Fibroblast of lung (primary cell): ENCODE measurements at places on chromosomes 12 and 14. TPM values are rescaled to one million over a fixed set of nuclear protein-coding genes. Genes with fewer than 3 reads are reported as not detected.

DNA sequence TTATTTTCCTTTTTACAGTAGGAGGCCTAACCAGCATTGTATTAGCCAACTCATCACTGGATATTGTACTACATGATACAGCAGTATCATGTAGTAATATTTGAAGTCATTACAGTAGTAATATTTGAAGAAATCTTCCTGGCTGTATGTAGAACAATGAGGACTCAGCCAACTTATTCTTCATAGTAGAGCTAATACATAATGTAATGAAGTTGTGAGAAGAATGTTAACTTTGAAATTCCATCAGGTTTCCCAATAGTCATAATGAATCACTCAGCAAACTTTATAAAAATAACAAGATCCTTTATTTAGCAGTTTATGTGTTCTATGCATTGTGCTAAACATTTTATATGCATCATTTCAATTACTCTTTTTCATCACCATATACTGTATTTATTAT lies 61.8 kb downstream of the LRRK2 start:
- no peak for DNase-seq

DNA sequence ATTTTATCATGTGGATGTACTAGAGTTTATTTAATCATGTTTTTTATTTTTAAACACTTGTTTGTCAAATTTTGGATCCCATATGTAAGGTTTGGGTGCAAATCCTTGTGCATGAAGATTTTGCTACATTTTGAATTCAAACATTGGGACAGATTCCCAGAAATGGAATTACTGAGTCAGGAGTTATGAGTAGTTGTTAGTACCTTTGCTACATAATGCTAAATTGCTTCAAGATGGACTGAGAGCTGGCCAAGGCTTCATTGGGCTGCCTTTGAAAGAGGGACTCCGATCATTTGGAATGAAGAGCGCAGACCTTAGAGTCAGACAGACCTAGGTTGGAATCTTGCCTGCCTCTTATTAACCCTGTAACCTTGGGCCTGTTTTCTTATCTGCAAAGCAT lies 154.9 kb upstream of the PWP1 start:
- DNase-seq = peak; percentile 6

GRCh38 chr14:57058319-57058718 lies 210.4 kb downstream of the EXOC5 start:
- no peak for DNase-seq

DNA sequence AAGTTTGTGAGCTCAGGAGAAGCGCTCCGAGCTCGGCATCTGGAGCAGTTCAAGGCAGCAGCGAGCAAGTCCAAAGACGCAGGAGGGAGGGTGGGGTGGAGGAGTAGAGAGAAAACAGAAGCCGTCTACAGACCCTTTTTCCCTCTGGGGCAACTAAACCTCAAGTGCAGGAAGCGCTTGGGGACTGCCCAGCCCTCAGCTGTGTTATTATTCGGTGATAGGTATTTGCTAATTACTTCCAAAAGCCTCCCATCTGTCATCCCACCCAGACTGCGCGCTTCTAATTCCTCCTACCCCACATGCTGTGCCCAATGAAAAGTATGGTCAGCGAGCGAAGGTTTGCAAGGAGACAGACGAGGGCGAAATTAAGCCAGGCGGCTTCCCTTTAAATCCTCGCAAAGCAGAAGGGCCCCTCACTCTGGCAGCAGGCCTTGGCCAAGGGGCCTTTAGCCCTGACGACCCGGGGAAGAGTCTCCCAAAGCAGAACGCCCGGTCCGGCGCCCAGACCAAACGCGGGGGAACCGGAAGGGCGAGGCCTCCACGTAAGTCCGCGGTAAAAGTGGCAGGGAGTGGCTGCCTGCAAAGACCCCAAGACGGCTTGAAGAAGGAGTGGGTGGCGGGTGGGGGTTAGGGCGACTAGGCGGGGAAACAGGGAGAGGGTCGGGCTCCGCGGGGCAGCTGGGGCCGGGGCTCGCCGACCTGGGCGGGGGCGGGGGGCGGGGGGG lies 507 bp upstream of the CD9 start:
- DNase-seq = no peak

The RBM19 gene
- 15.4 and 16.5 TPM in 2 replicates for total RNA-seq

The HRK gene
- under 0.01 TPM in 2 replicates for total RNA-seq

The PAN2 gene
- total RNA-seq = 18.5 and 25.9 TPM in 2 replicates

The LAG3 gene
- total RNA-seq = 0.17 and 0.26 TPM in 2 replicates

The DUSP6 gene
- 49.8 and 50.0 TPM in 2 replicates for total RNA-seq
